Hepatic stellate cell (primary cell): ENCODE measurements at places on chromosomes 7 and 10.
A peak's percentile ranks its signal among the peaks of the same experiment; 100 is the strongest.

GRCh38 chr10:92203919-92204623 is 86.8 kb downstream of the CPEB3 start:
- no peak for DNase-seq

GRCh38 chr10:127922675-127923366 is 15.9 kb downstream of the PTPRE start:
- DNase-seq = no peak

- no peak for DNase-seq
These were observed 178.5 kb downstream of the JCAD start for GRCh38 chr10:29880856-29881255.

DNA sequence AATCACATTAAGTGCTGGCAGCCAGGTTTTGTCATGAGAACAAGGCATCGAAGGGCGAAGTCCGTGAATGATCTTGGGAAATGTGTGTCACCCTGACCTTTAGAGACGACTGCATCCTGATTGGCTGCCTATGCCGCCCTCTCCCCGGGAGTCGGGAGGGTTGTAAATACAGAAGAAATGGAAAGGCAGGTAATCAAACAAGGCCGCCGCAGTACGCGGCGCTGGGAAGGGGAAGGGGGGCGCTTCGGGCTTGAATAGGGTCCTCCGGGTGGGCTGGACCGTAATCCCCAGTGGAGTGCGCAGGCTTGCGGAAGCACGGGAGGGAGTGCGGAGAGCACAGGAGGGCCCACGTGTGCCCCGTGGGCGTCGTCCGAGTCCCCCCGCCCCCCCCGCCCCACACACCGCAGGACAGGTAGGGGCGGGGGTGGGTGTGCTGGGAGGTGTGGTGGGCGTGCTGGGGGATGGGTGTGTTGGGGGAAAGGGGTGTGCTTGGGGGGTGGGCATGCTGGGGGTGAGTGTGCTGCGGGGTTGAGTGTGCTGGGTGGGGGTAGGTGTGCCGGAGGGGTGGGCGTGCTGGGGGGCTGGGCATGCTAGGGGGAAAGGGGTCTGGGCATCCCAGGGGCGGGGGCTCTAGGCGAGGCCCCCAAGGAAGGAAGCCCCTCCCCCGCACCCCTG is 169.4 kb downstream of the ARHGAP12 start:
- DNase-seq = peak; percentile 50

DNA sequence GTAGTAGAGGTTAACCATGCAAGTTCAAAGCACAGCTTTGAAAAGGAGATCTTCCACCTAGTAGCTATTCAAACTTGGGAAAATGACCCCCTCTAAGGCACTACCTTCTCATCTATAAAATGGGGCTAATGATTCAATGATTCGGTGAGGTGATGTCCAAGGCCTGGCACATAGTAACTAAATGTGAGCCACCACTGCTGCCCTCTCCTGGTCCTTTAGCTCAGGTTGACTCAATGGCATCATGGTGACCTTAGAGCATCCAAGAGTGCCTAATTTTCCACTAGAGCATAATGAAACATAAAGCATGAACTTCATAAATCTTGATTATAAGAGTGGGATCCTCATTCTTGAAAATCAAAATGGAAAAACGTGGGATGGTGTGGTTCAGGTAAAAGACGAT is 16.3 kb upstream of the PLCE1 start:
- DNase-seq = no peak
